Calu3 (cell line): ENCODE measurements at places on chromosomes 16 and 17. TPM values are rescaled to one million over a fixed set of nuclear protein-coding genes. Genes with fewer than 3 reads are reported as not detected.

Gene ZMYND15
- total RNA-seq = 2.2 and 2.5 TPM in 2 replicates

Gene SPATA22
- not detected in 2 replicates for total RNA-seq

Gene OMG
- total RNA-seq = not detected in 2 replicates

Gene PRAC2
- total RNA-seq = not detected in 2 replicates

Gene MT2A
- total RNA-seq = 8.2 and 28.1 TPM in 2 replicates

Gene TBC1D3H
- total RNA-seq = not detected in 2 replicates

Gene OTOP3
- total RNA-seq = not detected in 2 replicates

Gene SLC12A3
- total RNA-seq = not detected in 2 replicates

Gene CYB5B
- 177 and 179 TPM in 2 replicates for total RNA-seq

Gene PRKCB
- not detected in 2 replicates for total RNA-seq

Gene KIF2B
- not detected in 2 replicates for total RNA-seq

Gene PTX4
- not detected in 2 replicates for total RNA-seq

Gene STAT5B
- 45.4 and 45.8 TPM in 2 replicates for total RNA-seq

Gene ERN2
- total RNA-seq = 3.2 and 9.3 TPM in 2 replicates

Gene CNTNAP4
- not detected in 2 replicates for total RNA-seq

Gene CCL7
- total RNA-seq = not detected in 2 replicates

Gene TSPAN10
- 2.9 and 4.2 TPM in 2 replicates for total RNA-seq

Gene CCL1
- not detected in 2 replicates for total RNA-seq
